ENCODE measurements at places on chromosomes 5 and 9.
A peak's percentile ranks its signal among the peaks of the same experiment; 100 is the strongest.

DNA sequence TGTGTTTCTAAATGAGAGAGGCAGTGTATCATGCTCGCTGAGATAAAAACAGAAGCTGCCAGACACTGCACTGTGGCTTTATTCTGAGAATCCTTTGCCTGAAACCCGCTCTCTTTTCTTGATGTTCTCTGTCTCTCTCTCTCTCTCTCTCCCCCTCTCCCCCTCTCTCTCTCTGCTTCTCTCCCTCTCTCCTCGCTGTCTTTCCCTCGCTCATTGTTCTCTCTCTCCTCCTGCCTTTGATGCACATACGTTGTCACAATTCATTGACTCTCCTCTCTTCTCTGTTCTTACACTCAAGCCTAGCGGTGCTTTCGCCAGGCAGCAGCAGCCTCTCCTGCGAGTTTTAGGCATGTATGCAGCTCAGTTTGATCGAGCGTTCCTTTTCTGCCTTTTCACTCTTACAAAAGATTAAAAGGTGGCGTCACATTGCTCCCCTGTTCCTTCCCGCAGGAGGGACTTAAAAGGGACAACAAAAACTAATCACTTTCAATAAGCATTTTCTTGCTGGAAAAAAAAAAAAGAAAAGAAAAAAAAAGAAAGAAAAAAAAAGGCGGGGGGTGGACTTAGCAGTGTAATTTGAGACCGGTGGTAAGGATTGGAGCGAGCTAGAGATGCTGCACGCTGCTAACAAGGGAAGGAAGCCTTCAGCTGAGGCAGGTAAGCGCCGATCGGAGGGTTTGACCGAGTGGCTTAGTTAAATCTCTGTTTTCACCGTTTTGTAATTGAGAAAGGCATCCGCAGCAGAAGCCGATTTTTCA lies 717.9 kb upstream of the WWC1 start:
- peak; percentile 46 for DNase-seq

- no peak for DNase-seq
Measured at GRCh38 chr9:127059030-127059429, 63.4 kb downstream of the ANGPTL2 start.

DNA sequence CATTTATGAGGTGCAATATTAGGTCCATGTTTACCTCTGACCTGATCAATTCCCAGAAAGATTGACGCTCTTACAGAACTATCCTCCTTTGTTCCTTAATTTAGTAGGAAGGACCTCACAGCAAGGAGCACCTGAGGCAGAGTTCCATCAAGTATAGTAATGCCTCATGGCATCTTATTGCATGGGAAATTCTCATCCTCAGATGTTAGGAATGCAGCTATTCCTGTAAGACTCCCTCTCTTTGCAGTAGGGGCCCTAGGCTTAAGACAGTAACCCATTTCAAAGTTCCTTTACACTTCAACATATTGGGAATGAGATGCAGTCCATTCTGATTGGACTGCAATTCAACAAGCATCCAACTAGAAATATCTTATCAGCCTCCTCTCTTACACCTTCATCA lies 69.8 kb downstream of the SLCO4C1 start:
- DNase-seq, result no peak

DNA sequence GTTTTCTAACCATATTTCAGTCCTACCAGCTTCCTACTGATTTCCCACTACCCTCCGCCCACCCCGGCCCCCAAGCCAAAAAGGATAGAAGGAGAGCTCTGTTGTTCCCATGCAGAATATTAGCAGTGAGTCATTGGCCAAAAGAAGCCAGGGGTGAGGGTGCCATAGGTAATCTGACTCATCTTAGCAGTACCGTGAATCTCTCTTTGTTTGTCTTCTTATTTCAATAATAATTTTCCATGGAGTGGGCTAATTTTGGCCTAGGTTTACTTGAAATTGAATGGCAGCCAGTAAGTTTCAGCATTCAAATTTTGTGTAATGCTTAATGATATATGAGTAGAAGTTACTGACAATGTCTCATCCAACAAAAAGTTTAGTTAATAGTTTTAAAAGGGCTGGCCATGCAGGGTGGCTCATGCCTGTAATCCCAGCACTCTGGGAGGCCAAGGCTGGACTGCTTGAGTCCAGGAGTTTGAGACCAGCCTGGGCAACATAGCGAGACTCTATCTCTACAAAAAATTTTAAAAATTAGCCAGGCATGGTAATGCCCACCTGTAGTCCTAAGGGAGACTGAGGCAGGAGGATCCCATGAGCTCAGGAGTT lies 74.2 kb downstream of the C9orf152 start:
- DNase-seq, result no peak

GRCh38 chr5:86665984-86666760 lies 48.4 kb downstream of the COX7C start:
- DNase-seq, result no peak

GRCh38 chr9:135661816-135662560 lies 1.1 kb upstream of the LCN9 start:
- DNase-seq, result no peak
